ENCODE measurements at places on chromosomes 6 and 20. TPM values are rescaled to one million over a fixed set of nuclear protein-coding genes. Genes with fewer than 3 reads are reported as not detected.
A peak's percentile ranks its signal among the peaks of the same experiment; 100 is the strongest.

The KCNK16 gene
- total RNA-seq, result not detected

The TREML1 gene
- total RNA-seq, result 0.49 TPM

The PPIL6 gene
- total RNA-seq, result 4.1 TPM

The RSPO4 gene
- 1.1 TPM for total RNA-seq

The NRSN2 gene
- 7.0 TPM for total RNA-seq

The PHACTR1 gene
- 12.7 TPM for total RNA-seq

The SNAI1 gene
- 0.59 TPM for total RNA-seq

The BEND6 gene
- total RNA-seq, result 5.6 TPM

The RAET1G gene
- 0.79 TPM for total RNA-seq

The SSTR4 gene
- total RNA-seq, result 0.30 TPM

The TFAP2C gene
- 22.8 TPM for total RNA-seq

The SOX4 gene
- total RNA-seq, result 64.2 TPM

The MTFR2 gene
- total RNA-seq, result 0.89 TPM

The HLA-DMA gene
- total RNA-seq, result 7.1 TPM

The PLCB1 gene
- 23.8 TPM for total RNA-seq

The SLC17A3 gene
- not detected for total RNA-seq

The OTOR gene
- total RNA-seq, result not detected

The AMD1 gene
- total RNA-seq, result 79.7 TPM

The HSPA1L gene
- total RNA-seq, result 1.8 TPM

GRCh38 chr6:142901611-142902010 is 43.4 kb downstream of the HIVEP2 start:
- no peak for DNase-seq

- no peak for DNase-seq
These were observed 58.6 kb downstream of the AIG1 start for GRCh38 chr6:143119260-143119659.

DNA sequence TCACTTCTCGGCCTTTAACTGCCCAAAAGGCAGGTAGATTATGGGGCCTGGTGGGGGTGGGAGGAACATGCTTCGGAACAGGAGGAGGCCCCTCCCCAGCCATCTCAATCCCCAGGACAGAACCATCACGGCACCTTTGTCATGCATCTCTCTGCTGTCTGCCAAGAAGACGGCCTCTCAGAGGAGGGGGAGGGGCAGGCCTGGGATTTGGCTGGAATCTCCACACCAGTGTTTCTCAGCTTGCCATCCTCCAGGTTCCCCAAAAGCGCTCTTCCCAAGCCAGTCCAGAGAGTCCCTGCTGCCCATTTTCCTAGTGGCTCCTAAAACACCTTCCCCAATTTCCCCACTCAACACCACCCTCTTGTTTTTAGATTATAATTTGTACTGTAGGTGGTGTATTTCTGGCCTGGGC is 2.5 kb upstream of the POU5F1 start:
- DNase-seq, result no peak

- no peak for DNase-seq
These were observed 64.1 kb upstream of the ADGRF1 start for GRCh38 chr6:47106216-47106615.

DNA sequence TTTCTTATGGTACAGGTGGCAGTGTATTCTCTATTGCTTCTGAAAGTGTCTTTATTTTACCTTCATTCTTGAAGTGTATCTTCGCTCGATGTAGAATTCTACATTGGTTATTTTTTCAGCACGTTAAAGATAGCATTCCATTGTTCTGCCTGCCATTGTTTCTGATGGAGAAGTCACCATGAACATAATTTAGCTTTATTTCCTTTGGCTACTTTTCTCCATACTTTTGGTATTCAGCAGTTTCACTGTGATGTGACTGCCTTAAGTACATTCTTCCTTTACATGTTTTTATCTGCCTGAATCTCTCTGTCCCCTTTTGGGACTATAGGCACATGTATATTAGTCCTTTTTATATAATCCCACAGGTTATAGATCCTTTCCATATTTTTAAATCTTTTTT is 19.0 kb downstream of the ZNF133 start:
- no peak for DNase-seq

GRCh38 chr6:136696783-136697364 is 95.4 kb downstream of the MAP3K5 start:
- no peak for DNase-seq

GRCh38 chr20:46085179-46085851 is 4.4 kb downstream of the NCOA5 start:
- DNase-seq, result no peak

DNA sequence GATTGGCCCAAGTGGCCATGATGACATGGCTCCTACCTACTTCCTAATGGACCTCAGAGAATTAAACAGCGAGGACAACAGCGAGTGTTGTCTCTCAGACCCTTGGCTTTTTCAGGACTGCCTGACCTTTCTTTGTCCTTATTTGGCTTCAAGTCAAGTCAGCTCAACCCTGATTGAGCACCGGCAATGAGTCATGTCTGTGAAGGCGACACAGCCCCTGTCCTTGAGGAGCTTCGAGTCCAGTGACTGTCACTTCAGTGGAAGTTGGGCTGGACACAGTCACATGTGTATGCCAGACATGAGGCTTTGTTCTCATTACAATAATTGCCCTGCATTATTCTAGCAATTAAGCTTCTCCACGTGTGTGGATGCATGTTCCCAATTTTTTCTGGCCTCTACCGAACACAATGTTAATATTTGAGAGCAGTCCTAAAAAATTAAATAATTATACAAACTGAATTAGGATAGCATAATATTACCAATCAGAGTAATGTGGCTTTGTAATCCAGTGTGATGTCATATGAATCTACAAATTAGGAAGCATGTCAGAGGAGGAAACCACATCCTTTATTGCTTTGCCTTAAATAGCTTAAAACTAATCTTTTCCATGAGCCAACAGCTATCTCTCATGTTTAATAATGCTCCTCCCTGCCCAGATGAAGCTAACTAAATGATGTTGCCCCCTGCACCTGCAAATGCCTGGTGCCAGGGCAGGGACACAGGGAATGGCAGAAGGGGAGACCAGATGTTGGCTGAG is 178.6 kb downstream of the CDH26 start:
- DNase-seq, result peak; percentile 10

DNA sequence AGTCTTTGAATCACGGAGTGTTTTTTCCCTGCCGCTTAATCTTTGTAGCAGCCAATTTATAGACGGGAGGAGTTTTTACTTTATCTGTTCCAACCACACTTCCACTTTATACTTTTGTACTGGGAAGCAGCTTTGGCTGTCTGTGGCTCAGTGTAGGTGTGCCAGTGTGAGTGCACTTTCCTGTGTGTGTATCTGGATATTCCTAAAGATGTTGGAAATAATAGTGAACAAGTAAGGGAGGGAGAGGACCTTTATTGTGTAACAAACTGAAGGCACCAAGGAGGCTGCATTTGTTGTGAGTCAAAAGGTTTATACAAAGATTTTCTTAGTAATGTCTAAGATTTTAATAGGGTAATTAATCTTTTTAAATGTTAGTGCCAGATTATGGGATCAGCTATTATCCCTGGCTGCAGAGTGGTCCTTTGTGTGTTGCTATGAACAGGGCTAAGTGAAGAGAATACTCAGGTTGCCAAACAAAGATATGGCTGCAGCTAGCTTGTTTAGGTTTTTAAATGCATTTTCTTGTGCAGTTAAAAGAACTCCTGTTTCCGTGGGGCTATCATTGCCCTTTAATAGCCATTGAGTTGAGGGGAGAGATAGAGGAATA is 226.3 kb downstream of the RNF144B start:
- DNase-seq, result no peak

GRCh38 chr6:73076211-73076954 is 148.9 kb downstream of the KHDC1L start:
- DNase-seq, result no peak

GRCh38 chr6:14459315-14459714 is 341.7 kb downstream of the CD83 start:
- DNase-seq, result no peak

DNA sequence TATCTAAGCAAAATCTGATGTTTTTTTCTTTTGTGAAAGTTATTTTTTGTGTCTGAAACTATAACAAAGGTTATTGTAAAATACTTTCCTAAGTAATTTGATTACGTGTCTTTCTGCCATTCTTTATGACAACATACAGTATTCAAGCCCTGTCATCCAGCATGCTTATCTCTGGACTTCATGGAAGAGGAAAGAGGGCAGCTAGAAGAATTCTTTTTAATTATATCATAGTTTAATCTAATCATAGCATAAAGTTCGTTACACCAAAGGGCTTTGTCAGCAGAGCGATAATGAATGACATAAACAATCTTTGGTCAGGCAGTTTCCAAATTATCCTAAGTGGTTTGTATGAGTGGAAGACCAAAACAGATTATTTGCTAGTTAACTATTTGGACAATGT is 3.5 kb downstream of the ENPP3 start:
- DNase-seq, result no peak

- DNase-seq, result no peak
These were observed 169.2 kb downstream of the GRM4 start for GRCh38 chr6:33976437-33977360.

DNA sequence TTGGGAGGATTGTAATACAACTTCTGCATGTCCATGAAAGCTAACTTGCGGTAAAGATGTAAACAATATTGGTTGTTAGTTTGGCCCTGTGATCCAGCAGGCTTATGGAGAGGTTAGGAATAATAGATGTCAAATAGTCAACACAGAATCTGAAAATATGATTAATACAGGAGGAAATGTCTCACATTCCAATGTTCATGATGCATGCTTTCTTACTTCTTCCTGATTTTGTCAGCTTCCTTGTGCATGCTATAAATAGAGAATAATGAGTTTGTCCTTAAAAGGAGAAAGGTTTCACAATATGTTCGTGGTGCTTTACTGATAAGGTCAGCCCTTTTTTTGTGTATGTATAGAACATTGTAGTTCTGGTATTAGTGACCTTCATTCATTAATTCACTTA is 136.7 kb downstream of the MMUT start:
- DNase-seq, result no peak

DNA sequence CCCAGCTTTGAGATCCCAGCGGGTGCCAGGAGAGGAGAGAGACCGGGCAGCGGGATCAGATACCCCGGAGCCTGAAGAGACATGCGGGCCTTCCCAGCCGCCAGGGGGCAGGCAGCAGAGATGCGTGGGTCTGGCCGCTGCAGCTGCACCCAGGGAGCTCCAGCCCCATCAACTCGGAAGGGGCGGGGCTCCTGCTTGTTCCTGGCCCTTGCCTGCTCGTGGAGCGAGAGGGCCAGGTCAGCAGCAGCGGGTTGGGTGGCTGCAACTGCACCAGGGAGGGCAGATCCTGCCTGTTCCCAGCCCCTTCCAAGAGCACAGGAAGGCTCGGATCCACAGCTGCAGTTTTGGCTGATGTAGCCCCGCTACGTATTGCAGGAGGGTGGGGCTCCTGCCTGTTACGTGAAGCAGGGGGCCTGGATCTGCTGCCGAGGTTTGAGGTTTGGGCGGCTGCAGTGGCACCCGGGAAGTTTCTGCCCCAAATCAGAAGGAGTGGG is 532.8 kb downstream of the RFPL4B start:
- no peak for DNase-seq

DNA sequence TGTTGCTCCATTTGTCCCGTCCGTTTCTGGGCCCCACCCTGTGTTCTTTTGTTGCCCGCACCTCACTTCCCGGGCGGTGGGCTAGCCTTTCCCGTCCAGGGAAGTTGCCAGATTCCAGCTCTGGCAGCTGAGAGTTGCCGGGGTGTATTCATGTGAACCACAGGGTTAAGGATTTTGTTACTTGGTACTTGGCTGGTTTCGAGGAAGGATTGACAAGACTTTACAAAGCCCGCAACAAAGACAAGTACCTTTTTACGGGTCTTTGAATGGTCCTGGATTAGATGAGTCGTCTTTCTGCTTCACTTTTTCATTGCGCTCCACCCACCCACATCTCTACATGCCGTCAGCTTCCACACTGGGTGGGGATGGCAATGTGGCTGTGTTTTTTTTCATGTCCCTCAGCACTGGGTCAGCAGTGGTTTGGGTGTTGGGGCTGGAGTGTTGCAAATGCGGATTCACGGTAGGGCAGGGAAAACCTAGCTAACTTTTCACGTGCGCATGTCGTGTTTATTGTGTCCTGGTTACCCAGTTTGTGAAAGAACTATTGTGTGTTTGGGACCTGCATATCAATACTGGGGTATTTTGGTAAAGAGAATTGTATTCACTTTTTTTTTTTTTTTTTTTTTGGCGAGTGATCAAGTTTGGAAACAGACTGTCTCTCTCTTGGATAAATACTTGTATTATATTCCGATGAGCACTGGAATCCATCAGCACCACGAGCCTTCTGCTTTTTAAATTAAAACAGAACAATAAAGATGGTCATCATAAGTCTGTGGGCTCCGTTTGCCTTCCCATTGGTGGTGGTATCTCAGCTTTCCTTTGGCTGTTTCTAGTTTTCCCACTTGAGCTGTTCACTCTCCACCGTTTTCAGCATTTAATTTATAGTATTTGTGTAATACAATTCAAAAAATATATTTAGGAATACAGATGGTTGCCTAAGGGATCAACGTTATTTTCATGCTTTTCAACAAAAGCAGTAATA is 1.2 kb downstream of the DUSP22 start:
- DNase-seq, result no peak

DNA sequence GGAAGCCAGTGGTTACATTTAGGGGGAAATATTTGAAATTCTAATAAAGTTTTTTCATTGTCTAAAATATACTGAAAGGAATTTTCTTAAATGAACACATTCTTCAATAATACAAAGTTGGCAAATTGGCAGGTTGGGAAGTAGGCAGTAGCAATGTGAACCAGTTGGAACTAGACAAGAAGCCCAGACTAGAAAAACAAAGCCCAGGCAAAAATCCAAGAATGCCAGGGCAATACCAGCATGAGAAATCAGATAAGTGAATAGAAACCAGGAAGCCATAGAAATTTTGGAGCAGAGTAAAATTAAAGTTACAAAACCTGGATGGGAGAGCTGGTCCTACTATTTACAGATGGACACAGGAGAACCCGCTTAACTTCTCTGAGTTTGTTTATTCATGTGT is 52.2 kb downstream of the TPBG start:
- no peak for DNase-seq

- DNase-seq, result no peak
These were observed 56.1 kb upstream of the UNC93A start for GRCh38 chr6:167235005-167235404.

DNA sequence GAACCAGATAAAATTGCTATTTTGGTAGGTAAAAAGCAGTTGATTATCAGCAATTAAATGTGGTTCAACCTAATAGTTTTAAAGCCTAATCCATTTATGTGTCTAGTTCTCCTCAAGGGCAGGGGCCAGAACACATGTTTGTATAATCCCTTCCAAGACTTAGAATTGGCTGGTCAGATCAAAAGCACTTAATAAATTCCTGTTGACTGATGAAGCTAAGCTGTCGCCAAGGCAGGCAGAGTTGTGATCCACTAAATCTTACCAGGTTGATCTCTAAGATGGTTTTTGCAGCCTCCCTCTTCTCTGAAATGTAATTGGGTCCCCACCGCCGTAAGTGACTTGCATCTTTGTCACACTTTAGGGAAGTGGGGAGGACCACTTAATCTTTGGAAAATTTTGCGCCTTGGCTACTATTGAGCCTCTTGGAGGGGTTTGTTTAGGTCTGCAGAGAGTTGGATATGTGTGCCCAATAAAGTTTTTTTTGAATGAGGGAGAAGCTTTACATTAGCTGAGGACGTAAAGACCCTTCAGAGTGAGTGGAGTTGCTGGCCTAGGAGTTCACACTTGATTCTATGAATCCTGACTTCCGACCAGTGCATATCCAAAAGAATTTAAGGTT is 65.9 kb downstream of the PHF20 start:
- DNase-seq, result no peak

GRCh38 chr20:4272225-4272624 is 256.9 kb upstream of the RNF24 start:
- no peak for DNase-seq

- DNase-seq, result no peak
These were observed 238.8 kb downstream of the HIVEP2 start for GRCh38 chr6:142706210-142706609.
